SJSA1 (cell line): ENCODE measurements at places on chromosomes 5 and 9. TPM values are rescaled to one million over a fixed set of nuclear protein-coding genes. Genes with fewer than 3 reads are reported as not detected.

DNA sequence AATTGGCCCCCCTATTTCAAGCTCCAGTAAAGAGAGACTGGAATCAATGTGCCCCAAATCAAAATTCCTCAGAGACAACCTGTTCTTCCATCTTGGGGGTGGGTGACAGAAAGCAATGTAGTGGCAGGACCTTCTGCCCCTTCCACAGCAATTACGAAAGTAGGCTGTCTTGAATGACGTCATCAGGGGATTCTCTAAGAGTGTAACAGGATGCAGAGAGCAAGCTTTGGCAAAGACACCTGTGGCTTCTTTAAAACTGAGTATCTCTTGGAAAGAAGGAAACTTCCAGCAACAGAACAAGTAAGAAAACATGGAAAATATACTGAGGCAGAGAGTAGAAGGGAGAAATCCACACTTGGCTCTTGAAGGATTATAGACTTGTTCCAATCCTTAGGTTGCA lies 247.6 kb upstream of the PDE4D start:
- no peak for DNase-seq
- no peak overlapping the region for H3K4me3 ChIP-seq
- H3K27me3 ChIP-seq: no peaks in the 10 kb centered on the region
- no peak overlapping the region for H3K27ac ChIP-seq
- H3K36me3 ChIP-seq: no peaks in the 10 kb centered on the region

- H3K27ac ChIP-seq: no peak overlapping the region
- H3K27me3 ChIP-seq: no peaks in the 10 kb centered on the region
- H3K4me1 ChIP-seq: no peaks in the 10 kb centered on the region
- no peak for DNase-seq
- H3K36me3 ChIP-seq: no peaks in the 10 kb centered on the region
Observed at GRCh38 chr9:126550891-126551351, 62.8 kb upstream of the LMX1B start.

GRCh38 chr9:34457266-34458012 lies 931 bp downstream of the FAM219A start:
- peaks cover 10% of the 10 kb centered on the region for H3K4me1 ChIP-seq
- H3K36me3 ChIP-seq: no peaks in the 10 kb centered on the region
- H3K4me3 ChIP-seq: peak overlapping the region; percentile 61
- DNase-seq: peak; percentile 56
- H3K27me3 ChIP-seq: no peaks in the 10 kb centered on the region
- peak overlapping the region; percentile 67 for H3K27ac ChIP-seq

DNA sequence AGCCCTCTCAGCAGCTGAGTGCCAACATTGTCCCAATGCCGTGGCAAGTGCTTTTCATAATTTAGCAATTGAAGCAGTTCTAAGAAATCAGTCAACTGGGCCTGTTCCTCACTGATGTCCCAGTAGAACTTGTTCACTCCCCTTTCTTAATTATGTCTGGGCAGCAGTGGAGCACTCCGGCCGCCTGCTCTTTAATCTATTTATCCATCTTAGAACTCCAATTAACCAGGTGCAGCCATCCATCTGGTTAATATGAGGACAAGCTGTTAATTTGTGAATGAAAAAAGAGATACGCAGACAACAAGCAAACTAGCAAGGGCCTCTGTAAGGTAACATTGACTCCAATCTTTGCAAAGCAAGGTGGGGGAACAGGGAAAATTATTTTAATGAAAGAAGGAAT lies 39.4 kb downstream of the MAT2B start:
- H3K36me3 ChIP-seq: no peaks in the 10 kb centered on the region
- DNase-seq: no peak
- no peaks in the 10 kb centered on the region for H3K4me1 ChIP-seq
- no peak overlapping the region for H3K4me3 ChIP-seq
- H3K27ac ChIP-seq: no peak overlapping the region
- H3K27me3 ChIP-seq: peaks cover 15% of the 10 kb centered on the region

GRCh38 chr9:14037331-14037730 lies 276.6 kb downstream of the NFIB start:
- no peak for DNase-seq
- no peak overlapping the region for H3K4me3 ChIP-seq
- H3K36me3 ChIP-seq: no peaks in the 10 kb centered on the region
- H3K27ac ChIP-seq: no peak overlapping the region
- no peaks in the 10 kb centered on the region for H3K4me1 ChIP-seq

DNA sequence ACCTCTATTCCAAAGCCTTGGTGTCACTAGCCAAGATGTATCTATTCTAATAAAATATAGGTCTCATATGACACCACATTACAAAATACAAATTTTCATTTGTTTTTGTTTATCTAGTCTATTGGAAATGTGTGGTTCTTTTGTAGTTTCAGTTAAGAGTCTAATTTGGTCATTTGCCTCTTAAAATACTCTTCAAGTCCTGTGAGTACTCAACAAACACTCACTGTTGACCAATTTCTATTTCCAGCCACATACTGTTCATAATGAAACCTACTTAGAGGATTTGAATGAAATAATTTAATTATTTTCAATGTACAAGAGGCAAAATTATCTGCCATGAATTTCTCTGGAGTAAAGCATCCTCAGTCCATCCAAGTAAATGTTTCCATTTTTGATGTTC lies 40.6 kb downstream of the SLC1A3 start:
- no peak overlapping the region for H3K4me3 ChIP-seq
- peak overlapping the region; percentile 92 for H3K27ac ChIP-seq
- peaks cover 46% of the 10 kb centered on the region for H3K36me3 ChIP-seq
- H3K4me1 ChIP-seq: peaks cover 24% of the 10 kb centered on the region

DNA sequence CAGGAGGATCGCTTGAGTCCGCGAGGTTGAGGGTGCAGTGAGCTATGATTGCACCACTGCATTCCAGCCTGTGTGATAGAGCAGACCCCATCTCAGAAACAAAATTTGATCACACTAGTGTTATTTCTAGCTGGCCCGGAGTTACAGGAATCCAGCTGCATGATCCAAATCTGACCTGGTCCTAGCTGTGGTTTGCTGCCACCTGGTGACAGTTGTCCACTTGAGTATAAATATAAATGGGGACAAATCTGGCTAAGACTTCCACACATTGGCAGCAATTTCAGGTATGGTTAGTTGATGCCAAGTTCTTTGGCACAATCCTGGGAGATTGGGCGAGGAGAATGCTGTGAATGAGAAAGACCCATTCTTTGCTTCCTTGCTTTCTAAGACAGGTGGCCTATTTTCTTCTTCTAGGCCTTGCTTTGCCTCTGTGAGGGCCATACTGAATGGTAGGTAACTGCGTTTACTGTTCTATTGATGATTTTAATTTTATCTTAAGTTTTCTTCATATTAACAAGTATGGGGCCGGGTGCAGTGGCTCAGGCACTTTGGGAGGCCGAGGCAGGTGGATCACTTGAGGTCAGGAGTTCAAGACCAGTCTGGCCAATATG lies 35.4 kb downstream of the UBE2R2 start:
- H3K27ac ChIP-seq: no peak overlapping the region
- H3K4me3 ChIP-seq: no peak overlapping the region
- no peaks in the 10 kb centered on the region for H3K36me3 ChIP-seq
- no peak for DNase-seq
- no peaks in the 10 kb centered on the region; the same call in 1 of the 2 replicates for H3K4me1 ChIP-seq

DNA sequence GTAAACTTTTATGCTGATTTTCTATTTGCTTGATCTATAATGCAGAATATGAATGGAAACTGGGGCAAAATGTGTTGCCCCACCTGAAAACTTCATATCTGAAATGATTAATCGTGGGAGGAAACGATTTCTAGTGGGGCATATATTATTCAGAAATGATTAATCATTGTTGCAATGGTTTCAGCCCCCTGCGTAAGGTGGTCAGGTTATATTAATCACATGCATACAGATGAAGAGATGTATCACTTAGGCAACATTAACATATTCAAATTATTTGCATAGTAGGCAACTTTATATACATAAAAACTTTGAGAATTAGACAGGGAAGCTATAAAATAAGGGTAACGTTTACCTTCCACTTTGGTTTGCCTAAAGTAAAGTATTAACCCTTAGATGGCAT lies 49.8 kb downstream of the LSM11 start:
- DNase-seq: no peak
- peaks cover 59% of the 10 kb centered on the region for H3K36me3 ChIP-seq
- H3K4me3 ChIP-seq: no peak overlapping the region

GRCh38 chr5:124007675-124008398 lies 495.9 kb downstream of the CSNK1G3 start:
- H3K4me1 ChIP-seq: no peaks in the 10 kb centered on the region
- DNase-seq: no peak
- H3K36me3 ChIP-seq: no peaks in the 10 kb centered on the region
- H3K4me3 ChIP-seq: no peak overlapping the region
- no peaks in the 10 kb centered on the region for H3K27me3 ChIP-seq

DNA sequence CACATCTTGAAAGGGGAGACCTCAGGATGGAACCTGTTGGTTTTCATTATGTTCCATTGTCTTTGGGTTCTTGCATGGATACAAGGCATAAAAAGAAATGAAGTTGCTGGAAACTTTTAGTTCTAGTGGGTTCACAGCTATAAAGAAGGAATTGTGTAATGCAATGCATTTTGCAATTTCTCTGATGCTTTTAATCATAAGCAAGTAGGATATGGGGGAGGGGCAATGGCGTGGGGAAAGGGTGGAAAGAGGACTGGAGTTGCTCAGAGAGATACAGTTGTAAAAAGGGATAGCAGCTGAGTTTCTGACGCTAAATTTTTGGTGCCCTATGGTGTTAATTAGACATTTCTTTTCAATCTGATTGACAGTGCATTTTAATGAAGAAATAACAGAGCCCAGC lies 88.6 kb upstream of the FANCC start:
- H3K4me3 ChIP-seq: no peak overlapping the region
- no peak overlapping the region for H3K27ac ChIP-seq
- no peaks in the 10 kb centered on the region for H3K36me3 ChIP-seq
- peaks cover 17% of the 10 kb centered on the region for H3K4me1 ChIP-seq

DNA sequence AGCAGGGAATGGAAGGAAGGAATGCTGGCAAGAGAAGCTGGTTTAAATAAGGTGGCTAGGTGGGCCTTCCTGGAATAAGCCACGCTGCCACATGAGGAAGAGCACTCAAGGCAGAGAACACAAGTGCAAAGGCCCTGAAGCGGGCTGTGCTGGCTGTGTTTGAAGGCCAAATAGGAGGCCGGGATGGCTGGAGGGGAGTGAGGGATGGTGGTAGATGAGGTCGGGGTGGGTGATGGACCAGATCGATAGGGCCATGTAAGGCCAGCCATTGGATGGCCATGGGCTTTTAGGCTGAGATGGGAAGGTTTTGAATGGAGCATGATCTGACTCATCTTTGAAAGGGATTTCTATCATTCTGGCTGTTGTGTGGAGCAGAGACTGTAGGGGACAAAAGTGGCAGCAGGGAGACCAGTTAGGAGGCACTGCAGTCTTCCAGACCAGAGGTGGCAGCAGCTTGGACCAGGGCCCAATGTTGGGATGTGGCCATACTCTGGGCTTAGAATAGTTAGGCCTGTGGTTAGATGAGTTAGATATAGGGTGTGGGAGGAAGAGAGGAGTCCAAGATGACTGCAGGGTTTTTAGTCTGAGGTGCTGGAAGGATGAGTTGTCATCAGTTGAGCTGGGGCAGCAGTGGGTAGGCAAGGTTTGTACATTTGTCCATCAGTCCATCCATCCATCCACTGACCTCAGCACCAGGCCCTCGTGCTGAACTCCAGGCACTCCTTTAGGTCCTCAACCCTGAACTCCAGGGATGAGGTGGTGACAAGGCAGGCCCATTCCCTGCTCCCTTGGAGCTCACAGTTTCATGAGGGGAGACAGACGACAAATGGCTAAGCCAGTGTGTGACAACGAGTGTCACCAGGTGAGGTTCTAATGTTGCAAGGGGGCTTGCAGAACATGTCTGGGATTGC lies 30.3 kb downstream of the NDST1 start:
- H3K27ac ChIP-seq: no peak overlapping the region
- peaks cover 24% of the 10 kb centered on the region for H3K4me1 ChIP-seq
- DNase-seq: no peak
- H3K36me3 ChIP-seq: peaks cover 97% of the 10 kb centered on the region
- no peaks in the 10 kb centered on the region for H3K27me3 ChIP-seq

- H3K27me3 ChIP-seq: no peaks in the 10 kb centered on the region
- peaks cover 17% of the 10 kb centered on the region for H3K36me3 ChIP-seq
- H3K4me3 ChIP-seq: no peak overlapping the region
- DNase-seq: no peak
Observed at GRCh38 chr9:88481933-88482332, 53.0 kb upstream of the NXNL2 start.

GRCh38 chr5:112682621-112683061 lies 55.0 kb upstream of the APC start:
- H3K4me3 ChIP-seq: no peak overlapping the region
- H3K27me3 ChIP-seq: peaks cover 4% of the 10 kb centered on the region
- no peaks in the 10 kb centered on the region for H3K36me3 ChIP-seq
- DNase-seq: no peak
- no peak overlapping the region for H3K27ac ChIP-seq

- no peak for DNase-seq
- H3K27me3 ChIP-seq: no peaks in the 10 kb centered on the region
- no peaks in the 10 kb centered on the region for H3K4me1 ChIP-seq
- no peaks in the 10 kb centered on the region for H3K36me3 ChIP-seq
Observed at GRCh38 chr9:6893350-6894131, 135.8 kb downstream of the KDM4C start.

GRCh38 chr9:38027714-38028113 lies 41.3 kb downstream of the SHB start:
- no peak for DNase-seq
- H3K27ac ChIP-seq: peak overlapping the region; percentile 91; the same call in 1 of the 2 replicates

- H3K36me3 ChIP-seq: peaks cover 65% of the 10 kb centered on the region
- H3K27ac ChIP-seq: no peak overlapping the region
- H3K27me3 ChIP-seq: no peaks in the 10 kb centered on the region
- H3K4me1 ChIP-seq: peaks cover 63% of the 10 kb centered on the region
Observed at GRCh38 chr5:17222664-17223063, 5.2 kb downstream of the BASP1 start.

DNA sequence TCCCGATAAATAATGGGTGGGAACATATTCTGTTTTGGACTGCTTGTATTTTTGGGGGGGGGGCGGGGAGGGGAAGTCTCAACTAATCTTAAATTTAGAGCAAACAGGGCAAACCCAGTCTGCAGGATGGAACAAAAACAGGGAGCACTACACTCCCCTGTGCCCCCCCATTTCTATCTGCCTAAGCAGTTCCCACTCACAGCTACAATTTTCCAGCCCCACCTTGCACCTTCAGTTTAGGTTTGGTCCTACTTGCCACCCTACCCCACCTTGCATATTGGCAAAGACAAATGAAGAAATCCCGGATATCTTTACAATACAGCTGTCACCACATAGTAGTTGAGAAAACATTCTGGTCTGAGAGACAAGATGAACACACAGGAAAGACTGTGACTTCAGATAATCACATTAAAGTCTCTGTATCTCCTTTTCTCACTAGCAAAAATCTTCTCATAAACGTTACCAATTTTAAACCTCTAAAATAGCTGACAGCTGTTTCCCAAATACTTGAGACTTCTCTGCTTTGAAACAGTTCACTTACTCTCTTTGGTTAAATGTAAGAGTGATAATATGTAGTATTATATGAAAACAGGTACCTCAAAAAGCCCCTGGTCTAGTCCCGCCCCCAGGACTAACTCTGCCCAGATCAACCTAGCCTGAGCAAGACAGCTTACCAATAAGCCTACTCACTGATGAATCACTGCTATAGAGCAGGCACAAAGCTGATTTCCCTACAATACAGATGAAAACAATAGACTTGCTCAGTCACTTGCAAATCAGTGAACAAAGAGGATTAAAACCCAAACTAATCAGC lies 5.2 kb upstream of the RAPGEF6 start:
- no peaks in the 10 kb centered on the region for H3K27me3 ChIP-seq
- no peak for DNase-seq
- H3K36me3 ChIP-seq: peaks cover 20% of the 10 kb centered on the region
- peaks cover 18% of the 10 kb centered on the region for H3K4me1 ChIP-seq

The MAP3K1 gene
- 11.8 and 18.8 TPM in 2 replicates for total RNA-seq
